Karpas-422 (cell line): ENCODE measurements at places on chromosomes 3 and 15. TPM values are rescaled to one million over a fixed set of nuclear protein-coding genes. Genes with fewer than 3 reads are reported as not detected.

The DHFR2 gene
- total RNA-seq: 5.6 and 7.9 TPM in 2 replicates

The SNTN gene
- not detected in 2 replicates for total RNA-seq

The KLF15 gene
- total RNA-seq: not detected in 2 replicates

The FBXW12 gene
- not detected in 2 replicates for total RNA-seq

The MCF2L2 gene
- 11.3 and 12.2 TPM in 2 replicates for total RNA-seq

The PLA2G4E gene
- total RNA-seq: not detected in 2 replicates

The SUSD5 gene
- not detected in 2 replicates for total RNA-seq

The GOLGA6D gene
- not detected in 2 replicates for total RNA-seq

The CHST2 gene
- total RNA-seq: 14.3 and 23.8 TPM in 2 replicates

The WDR76 gene
- 39.9 and 43.8 TPM in 2 replicates for total RNA-seq

The ANKRD28 gene
- total RNA-seq: 70.3 and 113 TPM in 2 replicates

The TEX264 gene
- 63.0 and 96.6 TPM in 2 replicates for total RNA-seq

The ALDH1A3 gene
- not detected in 2 replicates for total RNA-seq

The LTK gene
- total RNA-seq: 0.78 and 1.7 TPM in 2 replicates

The CDV3 gene
- 772 and 806 TPM in 2 replicates for total RNA-seq

The MST1R gene
- total RNA-seq: not detected in 2 replicates

The GATA2 gene
- not detected in 2 replicates for total RNA-seq

The DUOXA1 gene
- total RNA-seq: not detected in 2 replicates

The USP4 gene
- 30.0 and 31.7 TPM in 2 replicates for total RNA-seq

The CGNL1 gene
- total RNA-seq: not detected in 2 replicates

The TGM5 gene
- not detected in 2 replicates for total RNA-seq

The ROPN1 gene
- not detected in 2 replicates for total RNA-seq

The TRH gene
- not detected in 2 replicates for total RNA-seq

The DCLK3 gene
- not detected in 2 replicates for total RNA-seq

The SCG5 gene
- 0.83 and 1.8 TPM in 2 replicates for total RNA-seq

The CYP11A1 gene
- not detected in 2 replicates for total RNA-seq

The HOMER2 gene
- total RNA-seq: 30.4 and 48.5 TPM in 2 replicates

The ALDH1L1 gene
- total RNA-seq: not detected in 2 replicates

The SKIC8 gene
- total RNA-seq: 96.9 and 134 TPM in 2 replicates

The ACAN gene
- not detected in 2 replicates for total RNA-seq

The MASP1 gene
- total RNA-seq: 0.04 TPM in 1 of 2 replicates, not detected in the other

The FES gene
- 33.7 and 88.0 TPM in 2 replicates for total RNA-seq

The CCDC50 gene
- not detected in 2 replicates for total RNA-seq

The GOLGA8O gene
- not detected in 2 replicates for total RNA-seq

The CPLX3 gene
- 5.2 and 7.3 TPM in 2 replicates for total RNA-seq

The CTXN2 gene
- total RNA-seq: not detected in 2 replicates

The RTP1 gene
- 1.2 TPM in 1 of 2 replicates, not detected in the other for total RNA-seq

The SKOR1 gene
- 0.43 and 0.45 TPM in 2 replicates for total RNA-seq

The POC1A gene
- 12.7 and 18.6 TPM in 2 replicates for total RNA-seq

The ZNF774 gene
- 0.34 and 0.79 TPM in 2 replicates for total RNA-seq

The CHRNB4 gene
- not detected in 2 replicates for total RNA-seq

The LEKR1 gene
- total RNA-seq: 2.3 and 6.4 TPM in 2 replicates

The UCN2 gene
- total RNA-seq: not detected in 2 replicates
